ENCODE measurements at places on chromosomes 4 and X.
A peak's percentile ranks its signal among the peaks of the same experiment; 100 is the strongest.

DNA sequence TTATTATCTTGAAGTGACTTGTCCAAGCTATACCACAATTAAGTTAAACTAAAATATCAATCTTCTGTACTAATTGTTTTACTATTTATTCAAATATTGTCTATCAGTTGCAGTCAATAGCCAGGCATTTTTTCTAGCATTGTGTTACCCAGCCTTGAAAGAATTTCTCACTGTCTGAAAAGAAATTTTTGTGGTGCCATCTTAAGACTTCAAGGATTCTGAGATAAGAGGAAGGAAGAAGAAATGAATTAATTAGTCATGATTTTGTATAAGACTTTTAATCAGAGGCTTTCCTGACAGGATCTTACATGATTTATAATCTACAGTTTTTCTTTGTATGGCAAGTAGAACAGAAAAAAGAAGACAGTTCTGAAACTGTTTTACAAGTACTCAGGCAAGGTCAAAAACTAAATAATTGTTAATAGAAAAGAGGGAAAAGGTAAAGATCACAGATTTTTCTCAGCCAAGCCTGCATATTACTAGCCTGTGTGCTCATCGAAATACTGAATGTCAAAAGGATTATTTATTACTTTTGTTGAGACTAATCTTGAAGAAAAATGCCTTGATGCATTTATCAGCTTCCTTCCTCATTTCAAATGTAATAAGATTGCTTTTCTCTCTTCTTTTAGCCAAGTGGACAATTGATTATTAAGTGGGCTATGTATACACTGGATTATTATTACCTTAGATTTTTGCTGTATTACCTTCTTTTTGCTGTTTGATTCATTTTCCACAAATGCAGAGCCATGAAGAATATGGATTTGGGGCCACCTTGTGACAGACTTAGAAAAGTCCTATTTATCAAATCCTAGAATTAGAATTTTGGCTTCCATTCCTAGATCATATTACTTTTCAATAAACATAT lies 53.8 kb downstream of the CXCL1 start:
- DNase-seq: no peak

DNA sequence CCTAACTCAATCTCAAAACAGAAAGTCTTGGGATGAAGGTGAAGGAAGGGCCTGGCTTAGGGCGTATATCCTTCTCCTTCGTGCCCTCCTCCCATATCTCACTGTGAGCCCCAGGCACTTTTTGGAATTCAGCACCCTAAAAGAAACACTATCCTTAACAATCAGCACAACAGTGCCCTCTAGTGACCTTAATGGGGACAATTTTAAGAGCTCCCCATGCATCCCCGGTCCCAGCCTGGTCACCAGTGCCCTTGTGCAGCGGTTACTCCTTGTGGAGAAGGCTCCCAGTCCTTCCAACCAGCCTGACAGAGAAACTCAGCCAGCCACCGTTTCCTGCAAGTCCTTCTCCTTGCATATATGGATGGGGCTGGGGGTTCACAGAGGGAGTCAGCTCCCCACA lies 4.2 kb downstream of the PAK3 start:
- no peak for DNase-seq

GRCh38 chr4:170741856-170742255 lies 652.1 kb upstream of the AADAT start:
- no peak for DNase-seq

DNA sequence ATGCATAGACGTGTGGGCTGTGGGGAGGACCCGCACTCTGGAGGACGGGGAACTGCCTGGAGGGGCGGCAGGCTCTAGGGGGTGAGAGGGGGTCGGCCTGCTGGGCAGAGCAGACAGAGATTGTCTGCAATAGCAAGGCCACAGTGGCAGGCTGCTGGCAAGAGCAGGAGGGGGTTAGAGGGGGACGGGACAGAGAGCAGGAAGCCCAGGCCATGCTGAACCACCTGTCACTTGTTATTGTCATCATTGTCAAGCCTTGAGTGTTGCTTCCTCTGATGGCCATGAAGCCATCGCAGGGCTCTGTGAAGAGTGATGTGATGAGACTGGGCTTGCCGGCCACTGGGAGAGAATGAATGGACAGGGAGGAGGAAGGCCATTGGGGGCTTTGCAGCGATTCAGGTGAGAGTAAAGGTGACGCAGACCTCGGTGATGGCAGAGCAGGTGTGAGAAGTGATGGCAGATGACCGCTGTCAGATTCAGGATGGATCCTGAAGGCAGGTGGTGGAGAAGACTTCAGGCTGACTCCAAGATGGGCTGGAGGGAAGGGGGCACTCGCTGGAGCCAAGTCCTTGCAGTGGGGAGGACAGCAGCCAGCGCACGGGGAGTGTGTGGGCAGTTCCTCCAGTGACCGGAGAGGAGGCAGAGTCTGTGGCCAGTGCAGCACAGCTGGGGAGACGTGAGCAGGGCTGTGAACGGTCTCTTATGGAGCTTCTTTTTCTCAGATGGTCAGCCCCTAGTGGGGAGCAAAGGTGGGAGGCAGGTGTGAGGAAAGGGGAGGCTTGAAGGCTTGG lies 43.6 kb downstream of the HTT-AS start:
- DNase-seq: no peak

- DNase-seq: no peak
These were observed 48.1 kb upstream of the S100G start for GRCh38 chrX:16601885-16602284.

GRCh38 chr4:67546971-67547370 lies 1.7 kb upstream of the CENPC start:
- DNase-seq: no peak

DNA sequence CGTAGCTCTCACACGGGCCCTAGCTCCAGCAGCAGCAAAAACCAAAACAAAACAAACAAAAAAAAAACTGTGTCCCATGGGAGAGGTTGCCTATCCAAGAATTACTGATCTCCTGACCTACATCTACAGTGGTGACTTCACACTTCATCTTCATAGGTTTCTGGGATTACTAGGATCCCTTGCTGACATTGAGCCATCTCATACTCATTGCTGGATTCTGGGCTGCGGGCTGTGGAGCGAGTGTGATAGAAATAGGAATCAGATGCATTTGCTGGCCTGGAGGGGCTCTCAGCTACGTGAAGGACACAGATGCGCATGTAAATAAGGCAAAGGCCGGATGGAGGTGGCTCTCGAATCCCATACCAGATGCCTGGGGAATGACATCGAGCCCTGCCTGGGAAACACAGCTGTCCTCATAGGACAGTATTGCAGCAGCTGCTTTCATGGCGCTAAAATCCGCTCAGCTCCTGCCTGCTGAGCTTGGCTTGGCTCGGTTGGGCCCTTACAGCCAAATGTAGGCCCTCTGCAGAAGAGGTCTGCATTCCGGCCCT lies 41.7 kb downstream of the CNGA2 start:
- DNase-seq: no peak

DNA sequence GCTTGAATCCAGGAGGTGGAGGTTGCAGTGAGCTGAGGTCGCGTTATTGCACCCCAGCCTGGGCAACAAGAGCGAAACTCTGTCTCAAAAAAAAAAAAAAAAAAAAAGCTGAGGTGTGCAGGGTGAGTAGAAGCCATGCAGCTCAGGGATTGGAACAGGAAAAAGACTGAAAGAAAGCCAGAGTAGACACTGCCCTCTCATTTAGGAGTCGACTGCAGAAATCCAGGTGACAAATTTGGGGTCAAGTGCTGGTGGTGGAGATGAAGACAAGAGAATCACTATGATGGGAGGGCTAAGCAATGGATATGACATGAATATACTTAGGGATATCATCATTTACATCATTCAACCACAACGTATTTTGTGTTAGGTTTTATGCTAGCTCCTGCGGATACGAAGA lies 1.9 kb downstream of the NEIL3 start:
- no peak for DNase-seq

DNA sequence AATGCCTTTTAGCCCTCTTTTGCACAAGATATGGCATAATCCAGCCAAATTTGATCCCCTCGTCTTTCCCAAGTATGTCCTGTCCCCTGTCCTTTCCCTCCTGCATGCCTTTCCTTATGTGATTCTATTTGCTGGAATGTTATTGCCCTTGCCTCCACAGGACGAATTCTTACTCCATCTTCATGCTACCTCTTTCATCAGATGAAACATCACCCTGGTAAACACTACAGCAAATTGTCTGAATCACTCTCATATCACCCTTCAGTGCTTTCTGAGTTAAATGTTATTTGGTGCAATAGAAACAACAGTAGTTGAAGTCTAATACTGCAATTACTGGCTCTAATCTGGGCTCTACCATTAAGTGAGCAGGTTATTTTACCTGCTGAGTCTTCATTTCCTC lies 52.2 kb upstream of the FAT1 start:
- no peak for DNase-seq

- no peak for DNase-seq
These were observed 49.8 kb downstream of the SCLT1 start for GRCh38 chr4:129043523-129043922.

DNA sequence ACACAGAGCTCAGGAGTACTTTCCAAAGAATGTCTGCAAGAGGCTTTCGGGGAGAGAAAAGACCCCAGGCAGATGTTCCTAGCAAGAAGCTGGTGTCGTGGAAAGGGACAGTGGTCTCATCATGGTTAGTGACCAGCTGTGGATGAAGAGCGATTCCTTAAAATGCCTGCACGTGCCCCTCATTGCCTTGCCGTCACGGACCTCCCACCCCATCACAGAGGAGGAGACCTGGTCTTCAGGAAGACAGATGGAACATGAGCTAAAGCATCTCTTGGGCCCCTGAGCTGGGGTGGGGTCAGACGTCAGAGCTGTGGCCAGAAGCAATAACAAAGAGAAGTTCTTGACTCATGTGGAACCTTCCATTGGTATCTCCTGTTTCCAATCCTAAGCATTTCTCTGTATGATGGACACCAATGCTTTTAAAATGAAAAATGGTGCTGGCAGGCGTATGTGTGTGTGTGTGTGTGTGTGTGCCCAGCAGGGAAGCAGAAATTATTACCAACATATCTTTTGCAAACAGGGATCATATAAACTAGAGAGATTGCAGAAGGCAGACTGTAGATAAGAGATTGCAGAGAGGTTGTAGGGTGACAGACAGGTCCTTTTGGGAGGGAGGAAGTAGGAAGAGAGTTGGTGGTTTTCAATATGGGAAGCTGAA lies 25.2 kb upstream of the ASMTL start:
- DNase-seq: no peak

DNA sequence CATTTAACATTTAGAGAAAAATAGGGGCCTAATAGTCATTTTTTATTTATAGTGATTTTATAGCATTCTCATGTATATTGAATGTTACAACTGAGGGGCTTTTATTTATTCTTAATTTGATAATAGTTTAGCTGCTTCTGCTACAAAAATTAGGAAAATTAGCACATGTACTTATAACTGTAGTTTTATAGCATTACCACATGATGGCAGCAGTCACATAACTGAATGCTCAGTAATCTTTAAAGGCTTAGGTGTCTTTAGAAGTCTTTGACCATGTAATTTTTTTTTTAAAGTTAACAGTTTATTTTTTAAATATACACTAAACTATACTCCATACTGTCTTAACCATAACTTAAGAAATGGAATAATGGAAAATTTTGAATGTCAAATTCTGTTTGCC lies 136.6 kb downstream of the STAG2 start:
- no peak for DNase-seq

DNA sequence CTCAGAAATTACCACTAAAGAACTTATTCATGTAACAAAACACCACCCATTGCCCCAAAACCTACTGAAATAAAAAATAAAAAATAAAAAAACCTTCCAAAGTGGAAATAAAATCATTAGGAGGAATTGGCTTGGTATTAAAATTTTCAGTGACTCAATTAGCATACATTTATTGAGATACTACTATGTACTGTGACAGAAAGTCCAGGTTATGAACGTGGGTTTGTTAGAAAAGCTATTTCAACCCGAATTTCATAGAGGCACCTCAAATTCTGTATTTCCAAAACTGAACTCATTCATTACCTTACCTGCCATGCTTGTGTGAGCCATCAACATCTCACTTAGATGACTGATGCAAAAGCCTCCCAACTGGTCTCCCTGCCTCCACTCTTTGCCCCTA lies 16.8 kb downstream of the KLHL5 start:
- no peak for DNase-seq

DNA sequence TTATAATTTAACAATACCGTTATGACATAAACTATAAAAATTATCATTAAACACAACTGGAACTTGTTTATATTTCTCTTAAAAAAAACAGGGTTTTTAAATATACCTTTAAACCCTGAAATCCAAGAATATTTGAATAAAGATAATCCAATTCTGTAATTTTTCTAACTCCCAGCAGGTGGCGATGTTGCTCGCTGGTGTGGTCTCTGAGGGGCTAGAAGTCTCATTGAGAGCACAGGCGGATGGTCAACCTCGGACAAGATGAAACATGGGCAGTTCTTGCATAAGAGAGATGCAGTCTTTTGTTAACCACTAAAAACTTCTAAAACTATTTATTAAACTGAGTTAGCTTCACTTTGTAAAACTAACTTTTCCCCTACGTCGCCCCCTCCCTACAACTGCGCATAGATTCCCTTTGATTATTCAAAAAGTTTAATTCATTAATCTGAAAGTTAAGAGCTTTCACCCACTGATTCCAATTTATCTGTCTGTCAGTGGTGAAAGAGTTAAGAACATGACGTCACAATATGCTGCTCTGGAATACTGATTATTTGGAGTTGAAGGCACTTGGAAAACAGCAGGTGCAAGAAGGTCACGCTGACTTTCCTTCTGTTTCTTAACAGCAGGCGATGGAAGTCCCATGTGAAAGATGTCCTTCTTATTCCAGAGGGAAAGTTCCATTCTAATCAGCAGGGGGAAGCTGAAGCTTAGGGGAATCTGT lies 29.5 kb downstream of the DMP1 start:
- DNase-seq: no peak

GRCh38 chr4:125400756-125401155 lies 86.0 kb downstream of the FAT4 start:
- DNase-seq: no peak

- peak; percentile 56 for DNase-seq
These were observed 219.6 kb downstream of the PTTG2 start for GRCh38 chr4:38179690-38180377.

- DNase-seq: no peak
These were observed 13.6 kb downstream of the HMX1 start for GRCh38 chr4:8857766-8858700.

DNA sequence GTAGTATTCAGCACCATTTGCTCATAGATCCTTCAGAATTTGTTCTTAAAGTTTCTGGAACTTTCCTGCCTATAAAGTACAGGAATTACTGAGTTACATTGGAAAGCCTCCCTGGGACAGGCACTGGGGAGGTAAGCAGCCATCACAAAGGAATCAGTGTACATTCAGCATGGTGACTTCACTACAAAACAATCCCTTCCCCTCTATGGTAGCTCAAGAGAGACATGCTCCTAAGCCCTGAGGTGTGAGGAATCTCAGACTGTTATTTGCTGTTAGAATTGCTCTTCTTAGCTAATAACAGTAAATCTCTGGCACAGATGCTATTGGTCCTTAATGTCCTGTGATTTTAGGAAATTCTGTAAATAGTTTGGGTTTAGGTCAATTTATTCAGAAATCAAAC lies 1898.0 kb upstream of the PCDH7 start:
- DNase-seq: no peak

- DNase-seq: no peak
These were observed 8.7 kb upstream of the FAM47A start for GRCh38 chrX:34140816-34141215.

- DNase-seq: no peak
These were observed 10.9 kb downstream of the ADH6 start for GRCh38 chr4:99207911-99208718.
